MCF 10A (cell line): ENCODE measurements at places on chromosomes 7 and 10. TPM values are rescaled to one million over a fixed set of nuclear protein-coding genes. Genes with fewer than 3 reads are reported as not detected.

The TAS2R3 gene
- total RNA-seq: 2.7 and 3.1 TPM in 2 replicates

The AUTS2 gene
- total RNA-seq: 1.3 and 1.8 TPM in 2 replicates

The GDF10 gene
- total RNA-seq: not detected in 2 replicates

The OIT3 gene
- not detected in 2 replicates for total RNA-seq

The MYO1G gene
- total RNA-seq: 0.14 and 0.15 TPM in 2 replicates

The NXPH1 gene
- total RNA-seq: not detected in 2 replicates

The OR6B1 gene
- total RNA-seq: not detected in 2 replicates

The ZNF365 gene
- total RNA-seq: 1.3 and 2.9 TPM in 2 replicates

The CYP2C19 gene
- total RNA-seq: not detected in 2 replicates

The GNAT3 gene
- not detected in 2 replicates for total RNA-seq

The ALOX5 gene
- not detected in 2 replicates for total RNA-seq

The FLNC gene
- 0.28 and 0.44 TPM in 2 replicates for total RNA-seq

The SEC31B gene
- 10.6 and 14.0 TPM in 2 replicates for total RNA-seq

The ZNF239 gene
- 9.9 and 16.4 TPM in 2 replicates for total RNA-seq

The PRTFDC1 gene
- total RNA-seq: not detected in 2 replicates
